NCI-H1436 treated with DMSO at 0.1 percent for 48 hours (cell line): ENCODE measurements at places on chromosomes 6 and 20.

- no peak for DNase-seq
These were observed 288.1 kb upstream of the PRDM1 start for GRCh38 chr6:105797983-105798453.

GRCh38 chr6:109382576-109383437, 540 bp upstream of the CD164 start:
- DNase-seq: peak; percentile 93

- DNase-seq: no peak
These were observed 131.0 kb upstream of the BMP2 start for GRCh38 chr20:6636209-6637159.

DNA sequence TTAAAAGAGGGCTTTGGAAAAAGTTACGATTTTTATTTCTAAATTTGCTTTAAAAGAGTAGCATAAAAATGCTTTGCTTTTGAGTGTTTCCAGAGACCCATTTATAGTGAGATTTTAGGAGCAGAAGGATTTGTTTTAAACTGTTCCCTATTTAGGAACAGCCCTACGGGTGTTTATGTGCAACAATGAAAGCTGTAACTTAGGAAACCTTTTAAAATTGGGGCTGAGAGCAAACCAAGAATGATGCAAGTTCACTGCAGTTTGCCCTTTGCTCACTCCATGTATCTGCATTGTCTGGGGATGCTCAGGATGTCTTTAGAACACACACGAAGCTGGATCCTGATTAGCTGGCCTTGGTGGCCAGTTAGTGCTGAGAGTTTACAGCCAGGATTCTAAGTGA, 40.9 kb downstream of the GHRH start:
- DNase-seq: no peak

- no peak for DNase-seq
These were observed 107.7 kb downstream of the CD109 start for GRCh38 chr6:73803562-73804241.

- no peak for DNase-seq
These were observed 163.8 kb downstream of the AIG1 start for GRCh38 chr6:143224516-143224915.

- no peak for DNase-seq
These were observed 9.9 kb downstream of the CYP21A2 start for GRCh38 chr6:32047855-32048766.

DNA sequence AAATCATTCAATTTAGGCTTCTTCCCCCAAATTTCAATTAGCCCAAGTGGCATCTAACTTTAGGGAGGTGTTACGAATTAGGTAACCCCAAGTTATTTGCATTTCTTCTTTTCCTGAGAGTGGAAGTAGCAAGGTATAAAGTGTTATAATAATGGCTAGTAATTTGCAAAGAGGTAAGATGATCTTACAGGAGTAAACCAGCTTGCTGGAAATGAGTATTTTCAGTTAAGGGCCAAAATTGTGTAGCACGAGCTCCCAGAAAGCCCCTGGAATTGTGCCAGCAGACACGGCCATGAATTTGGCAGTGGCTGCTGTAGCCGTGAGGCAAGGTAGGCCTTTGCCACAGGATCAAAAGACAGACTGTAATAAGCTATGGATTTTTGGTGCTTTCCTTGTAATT, 38.0 kb downstream of the CITED2 start:
- DNase-seq: peak; percentile 14

GRCh38 chr20:54292185-54292584, 84.3 kb downstream of the PFDN4 start:
- no peak for DNase-seq

DNA sequence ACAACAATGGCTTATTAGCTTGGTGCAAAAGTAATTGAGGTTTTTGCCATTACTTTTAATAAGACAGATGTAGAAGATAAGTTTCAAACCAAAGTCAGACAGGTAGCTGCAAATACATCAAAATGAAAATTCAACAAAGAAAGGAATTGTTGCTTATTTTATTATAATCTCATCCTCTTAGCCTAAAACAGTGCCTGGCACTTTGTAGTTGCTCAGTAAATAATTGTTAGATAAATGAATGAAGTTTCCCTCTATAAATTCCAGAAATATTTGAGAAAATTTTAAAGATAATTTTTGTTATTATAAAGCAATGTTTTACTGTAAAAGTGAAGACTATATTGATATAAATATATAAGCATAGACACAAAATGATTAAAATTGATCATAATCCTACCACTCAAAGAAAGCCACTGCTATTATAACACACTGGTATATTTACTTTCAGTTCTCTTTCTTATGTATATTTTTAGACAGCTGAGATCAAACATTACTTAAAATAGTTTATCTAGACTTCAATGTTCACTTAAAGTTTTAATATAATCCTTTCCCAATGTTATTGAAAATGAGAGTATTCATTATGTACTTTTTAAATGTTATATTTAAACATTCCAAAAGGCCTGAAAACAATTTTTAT, 42.5 kb downstream of the SESN1 start:
- DNase-seq: no peak

GRCh38 chr6:52155791-52156576, 30.2 kb upstream of the IL17A start:
- no peak for DNase-seq

DNA sequence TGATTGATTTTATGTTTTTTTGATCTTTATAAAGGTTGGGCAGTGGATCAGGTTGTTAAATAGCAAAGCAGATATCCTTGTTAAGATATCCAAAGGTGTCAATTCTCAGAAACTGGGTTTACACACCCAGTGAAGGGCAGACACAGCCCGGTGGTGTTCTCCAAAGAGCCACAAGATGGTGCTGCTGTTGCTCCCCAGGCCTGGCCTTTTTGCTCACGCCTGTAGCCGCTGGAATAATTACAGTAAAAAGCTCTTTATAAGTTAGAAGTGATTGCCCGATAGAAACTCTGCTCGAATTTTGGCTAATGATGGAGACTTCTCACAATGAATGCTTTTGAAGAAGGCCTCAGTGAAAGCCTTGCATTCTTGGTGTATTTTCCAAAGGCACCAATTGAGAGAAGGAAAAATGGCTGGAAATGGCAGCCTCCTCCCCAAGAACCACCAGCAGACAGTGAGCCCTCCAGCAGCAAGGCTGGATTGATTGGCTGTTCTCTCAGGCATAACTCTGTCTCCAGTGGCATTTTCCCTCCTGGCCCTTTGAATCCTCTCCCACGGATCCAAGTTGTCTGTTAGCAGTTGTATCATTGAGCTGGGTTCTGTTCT, 120.5 kb upstream of the CHD6 start:
- DNase-seq: no peak

DNA sequence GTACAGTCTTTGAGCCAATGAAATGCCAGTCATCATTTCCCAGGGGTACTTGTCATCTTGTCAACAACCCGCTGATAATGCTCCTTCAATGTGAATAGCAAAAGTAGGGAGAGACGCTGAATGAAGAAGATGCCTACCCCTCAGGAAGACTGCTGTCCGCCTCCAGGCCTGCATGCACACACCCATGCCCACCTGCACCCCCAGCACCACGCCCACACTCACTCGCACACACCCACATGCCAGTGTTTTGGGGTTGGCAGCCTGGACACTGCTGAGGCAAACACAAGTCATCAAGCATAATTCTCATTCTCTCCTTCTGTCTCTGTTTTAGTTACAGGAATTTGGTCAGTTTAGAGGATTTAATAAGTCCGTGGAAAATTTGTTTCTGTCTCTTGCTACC, 63.6 kb downstream of the SYTL3 start:
- DNase-seq: peak; percentile 56

DNA sequence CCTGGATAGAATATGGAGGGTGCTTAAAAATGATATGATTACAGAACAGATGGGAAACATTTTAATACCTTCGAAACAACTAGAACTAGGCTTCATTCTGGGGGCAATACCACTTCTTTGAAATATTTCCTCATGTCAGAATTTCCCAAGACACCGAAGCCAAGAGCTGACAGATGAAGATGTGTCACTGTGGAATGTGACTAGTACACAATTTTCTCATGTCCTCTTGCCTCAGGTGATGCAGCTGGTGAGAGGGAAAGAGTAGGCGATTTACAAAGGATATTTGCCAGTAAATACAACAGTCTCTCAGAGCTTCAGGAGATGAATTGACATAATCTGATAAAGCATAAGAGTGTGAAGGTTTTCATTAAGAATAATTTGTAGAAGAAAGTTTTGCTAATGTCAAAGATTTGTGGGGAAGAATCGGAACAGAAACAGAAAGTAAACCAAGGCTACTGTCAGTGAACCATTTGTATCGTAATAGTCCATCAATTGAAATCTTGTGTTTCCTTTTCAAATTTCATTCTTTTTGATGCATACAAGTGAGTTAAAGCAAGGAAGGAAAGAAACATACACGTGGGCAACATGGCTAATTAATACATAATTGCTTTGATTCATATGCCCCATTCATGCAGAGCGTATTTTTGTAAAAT, 164.7 kb upstream of the CCN2 start:
- DNase-seq: no peak

- DNase-seq: peak; percentile 42
These were observed 66.5 kb upstream of the PIM1 start for GRCh38 chr6:37103169-37104039.

DNA sequence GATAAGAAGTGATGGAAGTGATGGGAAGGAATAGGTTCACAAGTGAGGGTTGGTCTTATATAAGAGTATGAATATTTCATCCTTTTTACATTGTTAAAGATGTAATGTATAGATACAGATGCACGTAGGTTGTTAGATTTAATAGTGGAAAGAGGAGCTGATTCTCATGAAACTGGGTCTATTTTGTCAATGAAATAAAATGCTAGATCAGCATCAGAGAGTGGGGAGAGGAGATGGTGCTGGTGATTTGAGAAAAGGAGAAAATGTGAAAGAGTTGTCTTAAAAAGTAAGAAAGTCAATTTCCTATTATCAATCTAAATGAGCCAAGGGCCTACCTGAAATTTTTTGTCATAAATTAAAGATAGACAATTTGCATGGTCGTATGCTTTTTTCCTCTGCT, 82.8 kb upstream of the FYN start:
- no peak for DNase-seq

DNA sequence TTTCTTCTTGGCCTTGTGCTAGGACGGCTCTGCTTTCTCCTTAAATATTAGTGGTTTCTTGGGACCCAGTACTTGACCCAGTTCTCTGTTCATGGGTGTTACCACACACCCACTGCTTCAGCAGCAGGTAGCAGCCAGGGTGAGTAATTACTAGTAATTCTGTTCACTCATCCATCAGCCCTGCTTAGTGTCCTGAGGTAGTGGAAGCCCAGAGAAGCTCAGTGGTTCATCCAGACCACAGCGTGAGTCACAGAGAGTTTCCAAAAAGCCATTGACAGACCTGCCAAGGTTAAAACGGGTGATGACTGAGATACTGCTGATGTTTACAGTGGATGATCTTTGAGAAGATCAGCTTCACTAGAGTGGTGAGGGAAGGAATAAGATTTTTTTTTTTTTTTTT, 51.7 kb upstream of the HINT3 start:
- DNase-seq: no peak
